SK-MEL-5 (cell line): ENCODE measurements at places on chromosomes 5 and 9.

GRCh38 chr5:151627650-151628049, 36.5 kb upstream of the FAT2 start:
- no peak for DNase-seq

- peak; percentile 94 for DNase-seq
Measured at GRCh38 chr9:101458963-101459631, 23.5 kb upstream of the ALDOB start.

DNA sequence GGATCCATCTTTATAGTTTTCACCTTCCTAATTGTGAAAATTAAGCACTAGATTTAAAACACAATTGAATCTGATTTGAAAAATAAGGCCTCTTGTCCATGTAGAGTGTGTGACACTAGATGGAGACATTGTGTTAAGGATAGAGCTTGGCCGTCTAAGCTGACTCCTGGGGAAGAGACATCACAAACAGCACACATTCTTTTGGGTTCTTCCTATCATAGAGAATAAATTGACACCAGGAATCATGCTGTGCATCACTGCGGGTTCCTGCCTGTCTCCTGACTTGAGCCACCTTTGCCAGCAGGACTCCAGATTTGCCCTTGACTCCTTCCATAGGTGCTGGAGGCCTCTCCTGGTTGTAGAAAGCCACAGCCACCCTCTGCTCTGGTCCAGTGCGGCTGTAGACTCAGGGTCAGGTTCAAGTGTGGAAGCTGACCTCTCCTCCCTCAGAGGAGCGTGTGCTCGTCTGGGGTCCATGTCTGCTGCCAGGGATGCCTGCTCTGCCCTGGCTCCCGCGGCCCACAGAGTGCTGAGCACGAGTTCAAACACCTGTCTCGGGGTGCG, 11.2 kb downstream of the ROPN1L start:
- peak; percentile 90 for DNase-seq

DNA sequence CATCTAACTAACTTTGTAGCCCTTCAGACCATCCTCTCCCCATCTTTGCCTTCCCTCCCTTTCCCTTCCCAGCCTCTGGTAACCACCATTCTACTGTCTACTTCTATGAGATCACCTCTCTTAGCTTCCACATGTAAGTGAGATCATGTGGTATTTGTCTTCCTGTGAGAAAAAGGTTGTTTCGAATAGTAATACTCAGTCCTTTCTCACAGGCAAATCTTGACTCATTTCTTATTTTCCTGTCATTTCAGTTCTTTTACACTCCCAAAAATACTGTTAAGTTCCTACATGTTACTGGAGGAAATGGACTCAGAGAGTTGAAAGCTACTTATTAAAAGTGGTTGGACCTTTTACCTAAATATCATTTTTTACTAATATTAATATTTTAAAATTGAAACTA, 82.1 kb downstream of the SLF1 start:
- DNase-seq: no peak

- DNase-seq: peak; percentile 43
Measured at GRCh38 chr5:14665101-14665822, 744 bp downstream of the OTULIN start.

DNA sequence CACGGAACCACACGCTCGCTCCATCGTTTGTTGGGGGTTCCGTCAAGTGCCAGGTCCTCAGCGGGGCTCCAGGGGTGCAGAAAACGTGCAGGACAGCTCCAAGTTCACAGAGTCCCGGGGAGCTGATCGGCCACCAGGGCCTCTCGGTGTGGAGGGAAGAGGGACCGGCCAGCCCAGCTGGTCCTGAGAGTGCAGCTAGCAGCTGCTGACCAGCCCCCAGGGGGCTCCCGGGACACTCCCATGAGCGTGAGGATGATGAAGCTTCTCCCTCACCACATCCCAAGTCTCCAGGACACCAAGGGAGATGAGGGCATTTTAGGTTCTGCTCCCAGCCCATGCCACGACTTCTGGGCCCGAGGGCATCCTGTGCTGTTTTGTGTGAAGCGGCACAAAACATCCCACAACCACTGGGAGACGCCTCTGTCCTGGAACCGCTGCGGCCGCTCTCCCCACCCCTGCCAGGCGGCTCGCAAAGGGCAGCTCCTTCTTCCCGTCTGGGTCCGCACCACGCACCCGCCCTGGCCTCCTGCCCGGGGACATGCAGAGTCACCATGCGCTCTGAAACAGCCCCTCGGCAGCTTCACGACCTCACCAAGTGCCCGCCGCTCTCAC, 67.5 kb upstream of the IRX4 start:
- DNase-seq: no peak

GRCh38 chr9:126307322-126308061, 19.1 kb upstream of the MVB12B start:
- DNase-seq: peak; percentile 61

DNA sequence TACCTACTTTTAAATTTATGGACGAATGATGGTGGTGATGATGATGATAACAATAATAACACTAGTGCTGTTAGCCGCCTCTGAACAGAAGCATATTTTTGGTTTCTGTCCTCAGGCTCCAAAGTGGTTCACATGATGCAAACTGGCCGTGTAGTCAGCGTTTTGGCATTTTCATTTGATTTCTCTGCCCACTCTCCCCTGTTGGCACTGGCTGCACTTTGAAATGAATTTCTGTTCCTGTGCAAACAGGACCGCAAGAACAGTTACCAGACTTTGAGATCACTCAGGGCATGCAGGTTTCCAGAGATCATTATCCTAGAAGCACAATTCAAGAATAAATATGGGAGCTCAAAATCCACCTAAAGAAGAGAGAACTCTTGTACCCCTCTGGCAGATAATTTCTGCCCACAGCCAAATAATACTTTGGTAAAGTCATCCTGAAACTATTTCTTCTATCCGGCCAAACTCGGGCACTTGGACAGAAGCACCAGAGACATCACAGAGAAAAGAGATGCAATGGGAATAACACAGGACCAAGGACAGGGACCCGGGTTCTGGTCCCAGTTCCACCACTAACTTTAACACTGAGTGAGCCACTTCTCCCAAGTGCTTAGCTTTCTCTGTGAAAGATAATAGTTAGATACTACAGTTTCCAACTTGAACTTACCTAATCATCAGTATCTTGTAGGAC, 201.7 kb upstream of the PTGER4 start:
- DNase-seq: peak; percentile 51

DNA sequence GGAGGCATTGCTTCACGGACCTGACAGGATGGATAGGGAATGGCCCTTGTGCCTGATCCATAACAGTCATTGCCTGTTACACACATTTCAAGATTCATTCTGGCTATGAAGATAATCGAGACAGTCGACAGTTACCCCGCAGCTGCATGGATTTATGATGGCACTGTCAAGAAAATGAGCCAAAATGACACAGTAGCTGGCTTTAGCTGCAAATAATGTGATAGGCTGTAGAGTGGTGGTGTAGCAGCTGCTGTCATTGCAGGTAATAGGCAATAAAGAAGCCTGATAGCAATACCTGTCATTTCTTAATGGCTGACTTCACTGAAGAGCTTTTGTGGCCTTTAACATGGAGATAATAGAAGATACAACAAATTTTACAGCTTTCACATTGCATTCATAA, 1085.2 kb upstream of the ARRDC3 start:
- no peak for DNase-seq

- DNase-seq: peak; percentile 67
Measured at GRCh38 chr9:119375892-119376291, 6.7 kb upstream of the BRINP1 start.
